ENCODE measurements at places on chromosomes 2 and 18.

GRCh38 chr18:74692367-74693013 lies 94.8 kb downstream of the ZNF407 start:
- no peak for DNase-seq

GRCh38 chr2:64697297-64698176 lies 43.8 kb upstream of the SERTAD2 start:
- DNase-seq: no peak

GRCh38 chr18:71322201-71322600 lies 1033.4 kb downstream of the SOCS6 start:
- no peak for DNase-seq

GRCh38 chr2:144643537-144644336 lies 123.8 kb upstream of the ZEB2 start:
- no peak for DNase-seq

GRCh38 chr2:212384027-212384426 lies 154.6 kb downstream of the ERBB4 start:
- DNase-seq: no peak

DNA sequence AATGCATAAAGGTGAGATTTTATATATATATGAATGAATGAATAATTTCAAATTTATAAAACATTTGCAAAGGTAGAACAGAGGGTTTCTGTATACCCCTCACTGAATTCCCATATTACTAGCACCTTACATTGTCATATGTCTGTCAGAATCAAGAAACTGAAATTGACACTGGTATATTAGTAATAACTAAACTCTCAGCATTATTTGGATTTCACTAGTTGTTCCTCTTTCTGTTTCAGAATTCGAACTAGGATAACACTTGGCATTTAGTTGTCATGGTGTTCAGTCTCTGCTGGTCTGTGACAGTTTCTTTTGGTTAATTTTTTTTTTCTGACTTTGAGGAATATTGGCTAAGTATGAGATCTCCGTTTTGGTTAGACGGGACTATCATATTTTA lies 275.9 kb downstream of the DCC start:
- DNase-seq: no peak

- DNase-seq: no peak
Observed at GRCh38 chr2:25673300-25674076, at the start of gene DTNB. TSS of gene DTNB (minus strand) at chr2:25673577. CDS start at chr2:25652660, 20,917 bp downstream.

DNA sequence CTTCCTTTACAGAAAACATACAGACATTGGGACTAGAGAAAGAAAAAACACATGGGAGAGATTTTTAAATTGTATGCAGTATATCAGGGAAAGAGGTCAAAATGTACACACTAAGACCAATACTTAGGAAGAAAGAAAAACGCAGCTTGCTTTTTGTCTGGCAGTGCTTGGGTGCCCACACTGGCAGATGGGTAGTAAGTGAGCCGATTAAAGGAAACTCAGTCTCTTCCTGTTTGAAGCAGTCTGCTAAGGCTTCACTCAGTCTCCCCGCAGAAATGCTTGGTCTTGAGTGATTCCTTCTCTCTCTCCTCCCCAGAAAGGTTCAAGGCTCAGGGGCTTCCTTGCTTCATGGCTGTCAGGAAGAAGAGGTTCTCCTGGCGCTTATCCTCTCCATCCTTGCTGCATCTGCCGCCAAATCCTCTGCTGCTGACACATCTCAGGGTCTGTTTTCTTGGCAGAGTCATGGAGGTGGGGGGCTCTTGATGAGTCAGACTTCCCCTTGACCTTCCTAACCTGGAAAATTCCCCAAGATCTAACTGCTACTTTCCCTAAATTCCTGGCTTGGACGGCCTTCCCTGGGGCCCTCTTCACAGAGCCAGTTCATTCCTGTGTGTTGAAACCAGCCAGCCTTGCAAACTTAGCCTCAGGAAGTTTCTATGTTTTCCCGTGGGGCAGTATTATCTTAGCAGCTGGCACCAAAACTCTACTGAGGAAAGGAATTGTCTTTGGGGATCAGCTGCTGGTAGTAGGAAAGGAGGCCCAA lies 10.5 kb upstream of the TMSB10 start:
- no peak for DNase-seq

DNA sequence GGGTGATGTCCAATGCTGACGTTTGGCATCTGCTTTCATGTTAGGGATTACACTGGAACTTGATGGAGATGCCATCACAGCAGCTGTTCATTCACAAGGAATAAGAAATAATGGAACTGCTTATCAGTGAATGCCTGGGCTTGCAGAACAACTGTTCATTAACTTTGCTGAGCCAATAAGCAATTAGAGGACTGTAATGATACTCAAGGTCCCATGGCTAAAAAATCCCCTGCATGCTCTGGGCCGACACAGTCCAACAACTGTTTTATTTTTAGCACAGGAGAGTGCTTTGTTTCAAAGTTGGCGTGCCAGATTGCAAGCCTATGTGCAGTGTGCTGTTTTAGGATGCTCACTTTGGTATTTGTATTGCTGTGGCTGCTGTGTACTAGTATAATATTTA lies 408.0 kb upstream of the RGPD4 start:
- no peak for DNase-seq

GRCh38 chr18:56302156-56302555 lies 336.2 kb downstream of the TXNL1 start:
- DNase-seq: no peak

GRCh38 chr18:58064406-58064998 lies 20.5 kb downstream of the NEDD4L start:
- DNase-seq: no peak

GRCh38 chr2:104856086-104856972 lies 2.4 kb downstream of the POU3F3 start:
- DNase-seq: no peak

DNA sequence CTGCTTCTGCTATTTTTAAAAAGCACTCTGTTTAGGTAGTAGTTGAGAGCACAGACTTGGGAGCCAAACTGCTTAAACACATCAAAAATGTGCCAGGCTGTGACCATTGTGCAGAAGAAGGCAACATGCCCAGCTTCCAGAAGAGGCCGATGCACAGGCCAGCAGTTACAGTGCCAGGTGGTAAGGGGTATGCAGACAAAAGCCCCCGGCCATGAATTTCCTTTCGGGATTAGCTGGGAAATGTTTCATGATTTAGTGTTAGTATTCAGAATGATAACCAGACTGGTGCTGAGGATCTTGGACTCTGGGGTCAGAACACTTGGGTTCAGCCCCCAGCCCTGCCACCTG lies 40.0 kb upstream of the ATG16L1 start:
- no peak for DNase-seq

GRCh38 chr2:178330175-178331017 lies 120.6 kb downstream of the PRKRA start:
- DNase-seq: no peak

GRCh38 chr2:64601034-64601754 lies 52.5 kb downstream of the SERTAD2 start:
- no peak for DNase-seq

DNA sequence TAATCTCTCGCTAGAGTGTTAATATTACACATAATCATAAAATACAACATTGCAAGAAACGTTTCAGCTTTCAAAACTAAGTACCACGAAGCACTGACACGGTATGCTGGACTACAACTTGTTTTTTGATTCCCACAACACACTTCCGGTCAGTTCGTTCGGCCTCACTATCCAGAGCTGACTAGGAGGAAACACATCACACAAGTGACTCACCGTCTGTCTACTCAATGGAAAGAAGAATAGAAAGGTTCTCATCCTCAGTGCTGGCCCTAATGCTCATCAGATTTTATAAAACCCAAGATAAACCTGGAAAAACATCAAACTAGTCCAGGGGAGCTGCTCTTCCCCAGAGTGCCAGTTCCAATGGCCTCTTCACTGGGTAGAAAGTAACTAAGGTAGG lies 42.9 kb downstream of the ZNF385B start:
- no peak for DNase-seq

GRCh38 chr18:79560042-79560860 lies 119.4 kb upstream of the CTDP1 start:
- DNase-seq: no peak

DNA sequence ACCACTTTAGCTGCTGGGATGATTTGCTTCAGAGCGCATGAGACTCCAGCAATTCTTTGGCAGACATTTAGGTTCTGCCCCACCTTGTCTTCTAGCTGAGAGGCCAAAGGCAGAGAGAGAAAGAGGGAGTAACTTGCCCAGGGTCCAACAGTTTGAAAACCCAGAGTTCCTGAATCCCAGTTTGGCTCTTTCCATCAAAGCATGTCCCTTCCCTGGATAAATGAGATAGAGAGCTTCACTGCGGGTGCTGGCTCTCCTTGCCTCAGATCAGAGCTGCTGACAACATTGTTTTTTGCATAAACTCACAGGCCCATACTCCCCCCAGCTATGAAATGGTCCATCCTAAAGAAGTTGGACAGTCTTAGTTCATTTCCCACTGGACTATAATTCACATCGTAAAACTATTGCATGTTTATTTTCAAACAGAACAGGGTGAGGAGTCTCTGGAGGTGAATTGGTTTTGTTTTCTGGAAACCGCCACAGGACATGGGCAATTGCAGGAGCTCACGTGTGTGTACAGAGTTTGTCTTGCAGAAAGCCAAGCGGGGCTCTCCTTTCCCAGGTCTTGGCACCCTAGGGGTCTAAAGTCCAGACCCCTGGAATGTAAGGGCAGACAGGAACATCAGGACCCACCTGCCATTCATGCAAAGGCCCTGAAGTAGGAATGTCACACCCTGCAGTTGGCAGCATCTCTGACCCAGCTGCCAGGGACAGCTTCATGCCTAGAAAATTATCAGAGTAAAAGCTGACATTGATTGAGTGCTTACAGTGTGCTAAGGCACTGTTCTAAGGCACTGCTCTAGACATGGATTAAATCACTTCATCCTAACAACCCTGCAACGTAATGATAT lies 25.0 kb upstream of the SLC14A2 start:
- DNase-seq: peak; percentile 41

DNA sequence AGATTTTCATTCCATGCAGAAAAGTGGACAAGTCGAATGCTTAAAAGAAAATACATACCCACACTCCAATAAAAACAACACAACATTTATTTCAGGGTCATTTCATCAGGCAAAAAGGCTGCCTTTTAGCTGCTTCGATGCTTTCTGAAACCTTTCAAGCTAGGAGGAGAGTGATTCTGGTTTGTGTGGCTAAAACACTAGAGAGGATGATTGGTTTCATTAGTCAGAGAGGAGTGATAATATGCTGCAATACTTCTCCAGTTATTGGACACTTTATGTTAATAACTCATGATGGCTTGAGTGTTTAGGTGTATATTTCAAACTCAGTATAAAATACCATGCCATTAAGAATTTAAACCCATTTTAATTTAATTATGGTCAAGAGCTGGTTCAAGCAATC lies 614.0 kb downstream of the SLC4A3 start:
- DNase-seq: no peak

- no peak for DNase-seq
Observed at GRCh38 chr2:2892378-2892777, 485.2 kb downstream of the EIPR1 start.

DNA sequence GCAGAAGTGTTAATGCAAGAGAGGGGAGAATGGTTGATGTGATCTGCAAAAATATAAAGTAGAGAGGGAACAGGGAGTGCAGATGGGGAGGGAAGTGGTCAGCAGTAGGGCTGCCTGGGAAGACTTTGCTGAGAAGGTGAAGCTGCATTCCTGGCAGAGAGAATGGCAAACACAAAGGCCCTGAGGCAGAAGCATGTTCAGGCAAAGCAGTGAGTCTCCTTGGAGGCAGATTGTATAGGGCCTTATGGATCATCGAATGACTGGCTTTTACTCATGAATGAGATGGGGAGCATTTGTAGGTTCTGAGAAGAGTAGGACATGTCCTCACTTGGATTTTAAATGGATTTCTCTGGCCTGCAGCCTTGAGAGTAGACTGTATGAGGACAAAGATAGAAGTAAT lies 9.5 kb downstream of the ITGA6 start:
- no peak for DNase-seq

GRCh38 chr2:234447189-234447588 lies 49.7 kb downstream of the ARL4C start:
- no peak for DNase-seq

DNA sequence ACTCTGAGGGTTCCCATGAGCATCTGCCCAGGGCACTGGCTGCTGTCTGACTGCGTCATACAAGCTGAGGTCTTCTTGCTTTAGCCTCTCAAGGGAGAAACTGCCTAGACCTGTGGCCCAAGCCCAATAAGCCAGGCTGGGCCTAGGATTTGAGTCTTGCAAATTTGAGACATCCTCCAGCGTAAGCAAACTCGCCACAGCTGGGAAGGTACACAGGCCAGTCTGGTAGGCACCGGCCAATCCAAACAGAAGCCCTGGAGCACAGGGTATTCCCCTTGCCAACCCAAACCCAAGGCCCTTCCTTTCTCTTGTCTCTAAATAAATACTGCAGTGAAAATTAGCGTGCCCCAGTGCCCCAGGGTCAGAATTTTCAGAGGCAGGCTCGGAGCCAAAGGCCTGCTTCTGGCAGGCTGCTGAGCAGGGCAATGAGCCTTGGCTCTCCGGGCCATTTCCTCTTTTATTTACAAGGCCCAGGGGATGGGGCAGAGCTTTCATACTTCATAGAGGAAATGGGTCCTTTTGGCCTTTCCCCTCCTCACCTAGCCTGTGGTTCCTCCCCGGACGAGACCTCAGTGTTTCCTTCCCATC lies 33.3 kb downstream of the POLR1A start:
- DNase-seq: peak; percentile 96

DNA sequence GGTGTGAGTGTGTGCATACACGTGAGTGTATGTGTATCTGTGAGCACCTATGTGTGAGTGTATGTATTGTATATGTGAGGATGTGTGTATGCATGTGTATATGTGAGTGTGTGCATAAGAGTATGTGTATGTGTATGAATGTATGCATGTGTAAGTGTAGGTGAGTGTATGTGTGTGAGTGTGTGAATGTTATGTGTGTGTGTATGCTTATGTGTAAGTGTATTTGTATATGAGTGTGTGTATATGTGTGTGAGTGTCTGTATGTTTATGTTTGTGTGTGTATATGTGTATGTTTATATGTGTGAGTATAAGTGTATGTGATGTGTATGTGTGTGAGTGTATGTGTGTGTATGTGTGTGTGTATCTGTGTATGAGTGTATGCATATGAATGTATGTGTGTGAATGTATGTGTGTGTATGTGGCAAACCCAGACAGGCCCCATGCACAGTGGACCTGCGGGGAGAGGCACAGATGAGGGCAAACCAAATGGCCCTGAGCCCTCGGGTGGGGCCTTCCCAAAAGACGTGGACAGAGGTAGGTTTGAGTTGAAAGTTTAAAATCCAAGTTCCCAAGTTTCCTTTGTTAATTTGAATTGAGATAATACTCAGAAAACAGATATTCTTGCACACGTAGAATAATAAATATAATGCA lies 51.5 kb downstream of the EDAR start:
- DNase-seq: no peak

GRCh38 chr2:190722061-190722759 lies 73.3 kb downstream of the NAB1 start:
- no peak for DNase-seq

DNA sequence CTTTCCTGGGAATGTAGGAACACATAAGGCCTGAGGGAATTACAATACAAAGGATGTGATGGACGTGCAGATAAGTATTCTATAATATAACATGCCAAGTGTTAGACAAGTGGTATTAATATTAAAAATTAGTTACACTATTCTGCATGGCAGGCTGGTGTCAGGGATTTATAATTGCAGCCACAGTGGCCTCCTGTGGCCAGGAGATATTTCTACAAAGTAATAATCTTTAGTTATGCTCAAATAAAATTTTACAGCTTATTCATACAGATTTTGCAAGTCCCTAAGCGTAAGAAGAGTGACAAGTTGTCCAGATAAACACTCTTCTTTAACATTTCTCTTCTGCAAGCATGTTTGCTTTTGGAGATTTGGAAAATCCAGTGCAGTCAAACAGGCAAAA lies 90.4 kb upstream of the CBLN2 start:
- no peak for DNase-seq

GRCh38 chr2:177549171-177549570 lies 156.6 kb downstream of the AGPS start:
- DNase-seq: no peak

- no peak for DNase-seq
Observed at GRCh38 chr2:224518806-224519580, 66.2 kb downstream of the CUL3 start.

Measured in brain pericyte (primary cell).